ENCODE measurements at places on chromosomes 4 and X.

DNA sequence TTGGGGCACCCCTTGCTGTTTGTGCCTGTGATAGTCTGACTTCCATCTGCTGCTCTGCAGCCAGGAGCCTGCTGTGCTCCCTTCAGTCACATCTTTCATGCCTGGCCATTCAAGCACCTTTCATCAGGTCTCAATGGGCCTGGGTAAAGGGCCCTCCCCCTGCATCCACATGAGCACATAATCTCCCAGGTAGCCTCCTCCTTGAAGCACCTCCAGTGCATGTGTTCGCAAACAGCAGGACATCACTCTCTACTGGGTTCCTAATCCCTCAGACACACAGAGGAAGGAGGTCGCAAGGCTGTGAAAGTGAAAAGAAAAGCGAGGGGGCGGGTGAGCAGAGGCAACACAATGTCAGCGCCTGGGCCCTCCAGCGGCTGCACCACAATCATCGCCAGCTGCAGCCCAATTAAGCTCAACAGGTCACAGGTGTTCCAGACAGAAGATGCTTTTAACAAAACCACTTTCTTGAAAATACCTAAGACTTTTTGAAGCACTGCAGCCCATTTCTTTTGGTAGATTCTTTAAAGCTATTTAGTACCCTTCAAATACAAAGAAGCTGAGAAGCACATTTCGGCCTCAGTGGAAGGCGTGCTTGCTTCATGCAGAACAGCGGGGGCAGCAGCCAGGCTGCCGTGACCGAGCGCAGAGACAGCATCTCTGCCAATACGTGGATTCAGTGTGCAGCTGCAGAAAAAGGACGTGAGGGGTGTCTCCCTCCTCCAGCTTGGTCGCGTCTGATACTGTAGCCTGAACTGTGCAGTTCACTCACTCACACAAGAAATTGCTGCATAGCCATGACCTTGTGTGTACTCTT, 92.2 kb upstream of the SPRY1 start:
- no peak for DNase-seq

- DNase-seq, result no peak
These were observed 48.0 kb downstream of the SEC24D start for GRCh38 chr4:118787844-118788380.

- DNase-seq, result no peak
These were observed 24.0 kb upstream of the SGMS2 start for GRCh38 chr4:107800706-107801105.

DNA sequence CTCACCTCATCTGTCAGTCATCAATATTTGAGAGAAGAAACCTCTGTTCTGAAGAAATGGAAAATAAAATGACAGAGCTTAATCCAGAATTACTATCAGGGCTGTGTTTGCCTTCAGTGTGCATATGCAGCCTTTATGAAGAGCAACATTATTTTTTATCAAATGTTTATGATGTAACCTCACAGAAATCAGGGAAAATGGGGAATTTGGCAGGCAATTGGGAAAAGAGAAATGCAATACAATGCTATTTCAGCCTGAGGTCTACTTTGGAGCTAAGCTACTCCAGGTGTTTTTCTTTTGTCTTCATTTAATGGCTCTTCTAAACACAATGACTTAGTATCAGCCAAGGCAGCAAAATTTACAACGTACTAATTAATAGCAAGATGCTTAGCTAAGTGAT, 241.1 kb upstream of the TET2 start:
- no peak for DNase-seq

GRCh38 chr4:81839347-81840042, 367.8 kb upstream of the RASGEF1B start:
- DNase-seq, result no peak

- no peak for DNase-seq
These were observed 399.9 kb downstream of the GASK1B start for GRCh38 chr4:157772907-157773306.

- no peak for DNase-seq
These were observed 43.7 kb downstream of the IL21 start for GRCh38 chr4:122577189-122577553.

DNA sequence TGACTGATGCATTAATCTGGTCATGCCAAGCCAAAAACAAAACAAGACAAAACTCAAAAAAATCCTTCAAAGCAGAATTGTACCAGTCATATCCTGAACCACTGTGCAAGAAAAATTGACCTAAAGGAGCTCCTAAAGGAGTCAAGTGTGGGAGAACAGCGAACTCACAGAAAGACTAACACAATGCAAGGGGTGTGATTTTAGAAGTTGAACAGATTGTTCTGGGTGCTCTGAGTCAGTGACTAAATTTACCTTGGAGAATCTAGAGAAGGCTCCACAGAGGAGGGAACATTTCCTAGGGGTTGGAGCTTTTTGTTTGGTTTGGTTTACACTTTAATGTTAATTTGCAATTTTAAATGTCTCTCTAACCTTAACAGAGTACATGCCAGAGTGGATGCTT, 48.9 kb upstream of the PHF8 start:
- no peak for DNase-seq

GRCh38 chrX:13254076-13254785, 65.6 kb downstream of the ATXN3L start:
- no peak for DNase-seq

GRCh38 chr4:60605646-60606354, 594.3 kb upstream of the ADGRL3 start:
- DNase-seq, result no peak

DNA sequence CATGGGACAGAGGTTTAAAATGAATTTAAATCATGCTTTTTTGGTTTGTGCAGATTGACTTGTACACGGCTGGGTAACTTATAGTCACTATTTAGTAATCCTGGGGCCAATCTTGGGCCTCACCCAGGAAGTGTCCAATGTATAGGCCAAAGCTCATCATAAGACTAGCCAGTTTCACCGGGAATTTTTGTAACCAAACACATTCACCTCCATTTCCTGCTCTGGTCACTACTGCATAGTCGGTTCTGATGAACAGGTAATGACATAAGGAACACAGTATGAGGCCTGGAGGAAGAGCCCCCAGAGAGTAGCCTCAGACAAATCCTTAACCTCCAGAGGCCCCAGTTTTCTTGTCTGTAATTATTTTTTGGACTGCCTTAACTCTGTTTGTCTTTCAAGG, 81.9 kb downstream of the HPRT1 start:
- no peak for DNase-seq

DNA sequence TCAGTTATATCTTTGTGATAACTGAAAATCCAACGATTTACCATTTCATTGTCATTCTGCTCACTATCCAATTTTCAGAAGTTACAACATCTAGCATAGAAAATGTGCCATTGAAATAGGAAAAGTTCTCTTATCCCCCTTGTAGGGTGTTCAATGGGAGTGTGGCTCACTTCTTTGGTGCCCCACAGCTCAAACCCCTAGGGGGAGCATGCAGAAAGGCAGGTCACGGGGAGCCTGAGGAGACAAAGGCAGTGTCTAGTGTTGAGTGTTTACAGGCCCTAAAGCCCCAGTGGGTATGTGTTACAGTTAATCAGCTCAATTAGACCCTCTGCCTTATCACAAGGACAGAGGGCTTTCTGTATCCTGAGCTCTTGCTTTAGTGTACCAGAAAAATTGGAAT, 243.4 kb upstream of the GRID2 start:
- DNase-seq, result no peak

- no peak for DNase-seq
These were observed 39.2 kb downstream of the TRIM2 start for GRCh38 chr4:153243468-153243867.

DNA sequence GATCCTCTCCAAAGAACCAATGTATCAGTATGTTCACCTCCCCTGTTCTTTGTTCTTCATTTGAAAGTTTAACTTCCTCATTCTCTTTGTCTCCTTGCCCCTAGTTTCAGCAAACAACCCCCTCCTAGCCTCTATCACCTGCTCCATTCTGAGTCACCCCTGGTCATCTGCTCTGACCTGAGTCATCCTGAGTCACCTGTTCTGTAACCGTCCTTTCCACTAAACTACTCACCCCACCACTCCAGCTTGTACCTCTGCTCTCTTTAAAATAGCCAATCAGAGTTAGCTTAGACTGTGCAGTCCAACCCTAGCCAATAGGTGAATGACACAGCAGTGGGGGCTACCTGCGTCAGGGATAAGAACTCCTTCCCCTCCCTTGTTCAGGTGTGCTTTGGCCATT, 249.8 kb upstream of the AADAT start:
- no peak for DNase-seq
